ENCODE measurements at places on chromosomes 2 and 18.

DNA sequence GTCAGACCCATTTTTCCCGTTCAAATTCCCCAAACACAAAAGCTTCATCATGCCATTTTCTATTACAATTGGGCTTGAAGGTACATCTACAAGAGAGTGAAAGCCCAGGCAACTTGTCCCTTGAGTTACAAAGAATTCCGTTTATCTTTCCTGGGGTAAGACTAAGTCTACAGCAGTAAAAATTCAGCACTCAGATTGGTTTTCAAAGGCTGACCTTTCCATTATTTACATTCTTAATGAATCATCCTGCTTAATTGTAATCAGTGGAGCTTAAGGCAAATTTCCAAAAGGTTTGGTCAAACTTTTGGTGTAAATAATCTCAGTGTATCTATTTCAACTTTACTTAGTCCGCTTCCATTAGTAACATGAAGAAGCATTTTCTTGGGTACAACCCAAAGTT is 33.4 kb upstream of the ST3GAL5 start:
- no peak for DNase-seq

DNA sequence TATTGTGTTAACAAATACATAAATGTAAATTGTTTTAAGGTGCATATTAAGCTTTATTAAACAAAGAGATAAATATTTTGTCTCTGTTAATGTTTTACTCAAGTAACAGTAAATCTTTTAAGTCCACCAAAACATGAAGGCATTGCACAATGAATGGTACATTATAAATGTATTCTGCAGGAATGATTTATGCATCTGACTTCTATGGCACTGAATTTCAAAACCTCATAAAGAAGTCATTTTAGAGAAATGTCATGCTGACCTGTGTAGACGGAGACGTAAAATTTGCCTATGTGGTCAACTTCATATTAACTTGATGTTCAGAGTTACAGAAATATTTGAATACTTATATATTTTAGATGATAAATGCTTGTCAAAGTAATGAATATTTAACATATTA is 194.7 kb downstream of the BABAM2 start:
- DNase-seq, result no peak

DNA sequence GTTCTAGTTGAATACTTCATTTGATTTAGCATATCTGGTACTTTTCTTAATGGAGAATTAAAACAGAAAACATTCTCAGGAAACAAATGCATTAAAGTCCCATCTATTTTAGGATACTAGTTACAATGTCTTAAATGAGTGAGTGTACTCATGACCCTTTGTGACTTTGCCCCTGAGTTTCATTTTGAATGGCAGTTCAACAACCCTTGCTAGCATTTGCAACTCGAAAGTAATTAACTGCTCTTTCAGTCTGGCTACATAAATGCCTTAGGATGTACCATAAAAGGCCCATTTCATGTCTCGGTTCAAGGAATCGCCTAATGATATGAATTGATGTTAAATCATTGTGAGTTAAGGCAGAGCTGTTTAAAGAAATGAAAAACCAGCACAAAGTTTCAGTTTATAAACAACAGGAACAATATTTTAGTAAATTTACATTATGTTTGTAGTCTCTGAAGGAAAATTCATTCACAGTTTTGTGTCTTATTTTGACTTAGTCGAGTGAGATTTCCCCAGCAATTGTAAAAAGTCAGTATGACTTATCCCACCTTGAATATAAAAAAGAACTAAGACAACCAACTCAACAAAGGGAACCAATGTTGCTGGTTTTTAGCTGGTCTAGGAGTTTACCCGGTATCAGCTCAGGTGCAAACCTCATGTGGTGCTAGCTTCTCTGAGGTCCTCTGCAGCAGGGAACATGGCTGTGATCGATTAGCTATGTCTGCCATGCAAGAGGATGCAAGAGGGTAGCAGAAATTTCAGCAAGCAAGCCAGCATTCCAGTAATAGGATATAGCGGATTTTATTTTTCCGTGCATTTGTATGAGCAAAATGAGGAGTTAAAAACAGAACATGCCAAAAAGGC is 386.2 kb downstream of the PTPRM start:
- no peak for DNase-seq

DNA sequence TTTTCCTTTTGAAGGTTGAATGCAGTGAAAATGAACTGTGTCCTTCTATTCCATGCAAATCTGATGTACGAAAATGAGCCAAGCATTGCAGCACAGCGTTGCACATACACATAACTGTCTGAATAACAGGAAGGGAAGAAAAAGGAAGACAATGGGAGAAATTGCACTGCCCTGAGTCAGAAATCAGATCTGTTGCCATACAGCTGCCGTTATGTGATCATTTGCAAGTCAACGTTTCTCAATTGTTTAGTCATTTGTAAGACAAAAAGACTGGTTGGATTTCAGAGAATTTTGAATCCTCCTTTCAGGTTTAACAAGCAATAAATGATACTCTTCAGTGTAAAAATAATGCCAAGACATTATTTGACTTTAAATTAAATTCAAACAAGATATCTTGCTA is 284.1 kb downstream of the DSEL start:
- no peak for DNase-seq

- no peak for DNase-seq
Observed at GRCh38 chr18:3046216-3046808, 33.4 kb upstream of the LPIN2 start.

DNA sequence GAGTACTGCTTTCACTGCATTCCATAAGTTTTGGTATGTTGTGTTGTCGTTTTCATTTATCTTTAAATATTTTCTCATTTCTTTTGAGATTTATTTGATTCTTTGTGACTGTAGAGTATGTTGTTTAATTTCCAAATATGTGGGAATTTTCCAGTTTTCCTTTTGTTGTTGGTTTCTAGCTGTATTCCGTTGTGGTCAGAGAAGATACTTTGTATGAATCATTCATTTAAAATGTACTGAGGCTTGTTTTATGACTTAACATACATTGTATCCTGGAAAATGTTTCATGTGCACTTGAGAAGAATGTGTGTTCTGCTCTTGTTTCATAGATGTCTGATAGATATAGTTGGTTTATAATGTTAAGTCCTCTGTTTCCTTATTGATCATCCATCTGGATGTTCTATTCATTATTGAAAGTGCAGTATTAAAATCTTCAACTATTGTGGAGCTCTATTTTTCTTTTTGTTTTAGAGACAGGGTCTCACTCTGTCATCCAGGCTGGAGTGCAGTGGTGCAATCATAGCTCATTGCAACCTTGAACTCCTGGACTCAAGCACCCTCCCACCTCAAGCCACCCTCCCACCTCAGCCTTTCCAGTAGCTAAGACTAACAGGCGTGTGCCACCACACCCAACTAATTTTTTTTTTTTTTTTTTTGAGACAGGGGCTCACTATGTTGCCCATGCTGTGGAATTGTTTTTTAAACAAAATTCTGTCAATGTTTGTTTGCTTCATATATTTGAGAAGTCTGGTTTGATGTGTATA is 96.8 kb downstream of the TAF4B start:
- DNase-seq, result no peak

- no peak for DNase-seq
Observed at GRCh38 chr2:43455731-43456642, 139.9 kb downstream of the THADA start.

- DNase-seq, result peak; percentile 54
Observed at GRCh38 chr2:108403494-108403893, 25.7 kb downstream of the SULT1C4 start.

DNA sequence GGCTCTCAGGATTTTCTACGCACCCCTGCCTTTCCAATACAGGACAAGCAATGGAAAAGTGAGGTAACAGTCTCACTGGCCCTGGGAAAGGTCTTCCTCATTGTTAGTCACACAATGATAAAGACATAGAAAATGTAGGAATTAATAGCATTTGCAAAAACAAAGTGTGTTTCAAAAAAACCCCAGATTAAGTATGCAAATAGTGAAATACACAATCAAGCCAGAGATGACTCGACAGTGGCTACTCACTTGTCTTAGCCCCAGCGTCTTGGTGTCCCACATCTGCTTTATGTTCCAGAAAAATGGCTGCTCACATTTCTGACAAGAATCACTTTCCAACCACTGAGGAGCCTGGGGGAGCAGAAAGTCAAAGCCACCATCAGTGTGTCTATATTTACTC is 47.0 kb upstream of the AP1S3 start:
- DNase-seq, result no peak

DNA sequence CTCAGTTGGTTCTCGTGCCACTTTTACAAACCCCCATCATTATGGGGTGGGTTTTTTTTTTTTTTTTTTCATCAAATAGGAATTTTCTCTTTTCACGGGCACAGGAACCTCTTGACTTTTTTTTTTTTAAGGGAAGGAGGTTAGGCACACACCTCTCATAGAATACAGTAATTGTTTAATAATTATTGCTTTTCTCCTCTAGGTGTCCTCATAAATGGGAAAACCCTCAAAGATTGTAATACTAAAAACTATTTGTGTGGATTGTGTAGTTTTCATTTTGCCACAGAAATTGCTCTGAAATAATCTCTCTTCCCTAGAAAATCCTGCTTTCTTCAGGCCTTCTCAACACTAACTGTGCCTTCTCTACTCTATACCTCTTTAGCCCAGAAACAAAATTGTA is 147.3 kb downstream of the GREB1L start:
- no peak for DNase-seq

DNA sequence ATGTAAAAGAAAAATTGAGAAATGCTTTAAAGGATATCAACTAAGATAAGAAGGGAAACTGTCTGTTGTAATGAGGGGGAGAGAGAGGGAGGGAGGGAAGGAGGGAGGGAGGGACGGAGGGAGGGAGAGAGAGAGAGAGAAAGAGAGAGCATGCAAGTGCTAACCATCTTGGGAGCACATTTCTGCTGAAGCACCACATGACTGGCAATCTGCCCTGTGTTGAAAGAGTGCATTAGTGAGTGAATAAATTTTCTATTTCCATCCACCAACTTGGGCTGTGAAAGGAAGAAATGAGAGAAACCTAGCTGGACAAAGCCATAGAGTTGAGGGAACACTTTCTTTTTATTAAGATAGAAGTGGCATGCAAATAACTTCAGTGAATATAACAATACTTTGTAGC is 110.7 kb downstream of the TMX3 start:
- no peak for DNase-seq

- DNase-seq, result no peak
Observed at GRCh38 chr2:204892506-204893255, 347.4 kb downstream of the PARD3B start.

DNA sequence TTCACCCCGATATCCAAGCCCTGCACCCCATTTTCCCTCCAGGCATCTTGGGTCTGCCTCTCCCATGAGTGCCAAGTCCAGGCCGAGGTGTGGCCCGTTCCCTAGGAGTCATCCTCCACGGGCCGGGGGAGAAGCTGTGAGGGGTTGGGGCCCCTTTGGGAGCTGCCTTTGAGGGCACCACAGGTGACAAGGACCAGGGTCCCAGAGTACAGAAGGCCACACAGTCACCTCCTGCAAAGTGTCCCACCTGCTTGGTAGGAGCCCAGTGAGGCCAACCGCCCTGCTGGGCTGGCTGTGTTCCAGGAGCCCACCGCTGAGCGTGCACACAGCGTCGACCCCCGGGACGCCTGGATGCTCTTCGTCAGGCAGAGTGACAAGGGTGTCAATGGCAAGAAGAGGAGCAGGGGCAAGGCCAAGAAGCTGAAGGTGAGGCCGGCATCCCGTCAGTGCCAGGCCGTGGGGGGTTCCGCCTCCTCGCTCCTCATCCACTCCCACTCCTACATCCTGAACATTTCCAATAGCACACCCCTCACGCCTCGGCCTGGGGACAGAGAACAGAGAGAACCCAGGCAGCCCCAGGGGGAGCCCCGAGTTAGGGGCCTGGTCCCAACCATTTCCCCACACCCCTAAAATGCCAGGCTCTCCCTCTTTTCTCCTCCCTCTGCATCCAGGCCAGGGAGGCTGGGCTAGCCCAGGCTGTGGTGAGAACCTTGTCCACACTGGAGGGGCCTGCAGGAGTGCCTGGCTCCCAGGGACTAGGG is 2.7 kb downstream of the ERFE start:
- no peak for DNase-seq

DNA sequence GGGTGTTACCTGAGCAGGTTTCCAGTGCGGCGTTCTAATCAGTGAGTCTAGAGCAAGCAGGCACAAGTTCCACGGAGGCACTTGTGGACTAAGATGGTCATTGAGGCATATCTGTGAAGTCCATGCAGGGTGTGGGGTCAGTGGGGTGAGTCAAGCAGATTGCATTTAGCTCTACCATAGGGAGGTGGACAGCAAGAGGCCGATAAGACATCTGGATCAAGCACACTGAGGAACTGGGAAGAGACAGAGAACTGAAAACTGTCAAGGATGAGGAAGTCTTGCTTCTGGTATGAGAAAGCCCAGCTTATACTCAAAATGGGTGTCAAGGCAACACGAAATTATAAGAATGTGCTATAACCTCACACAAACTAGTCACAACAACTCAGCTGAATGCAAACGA is 61.2 kb upstream of the SLC39A10 start:
- no peak for DNase-seq

GRCh38 chr2:74821177-74822126 is 12.5 kb upstream of the HK2 start:
- no peak for DNase-seq

DNA sequence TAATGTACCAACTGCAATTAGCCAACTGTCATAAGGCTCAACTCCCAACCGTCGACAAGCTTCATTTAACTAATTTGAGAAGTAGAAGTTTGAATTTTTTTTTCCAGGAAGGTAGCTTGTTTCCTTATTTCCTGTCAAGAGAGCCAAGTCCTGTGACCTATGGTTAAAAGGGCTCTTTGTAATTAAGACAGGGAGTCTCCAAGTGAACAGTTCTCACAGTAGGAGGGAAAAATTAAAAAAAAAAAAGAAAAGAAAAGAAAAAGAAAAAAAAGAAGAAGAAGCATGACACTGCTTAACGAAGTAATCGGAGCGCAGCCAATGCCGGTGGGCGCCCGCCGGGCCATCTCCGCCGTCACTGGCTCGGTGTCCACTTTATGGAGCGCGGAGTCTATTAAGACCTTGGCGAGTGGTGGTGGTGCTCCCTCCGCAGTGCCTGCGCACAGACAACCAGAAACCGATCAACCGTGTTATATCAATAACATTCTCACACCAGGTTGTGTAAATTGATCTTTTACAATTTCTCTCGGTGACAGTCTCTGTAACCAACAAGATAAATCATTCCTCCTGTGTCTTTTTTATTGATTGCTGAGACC is 197.2 kb upstream of the POU3F3 start:
- no peak for DNase-seq

DNA sequence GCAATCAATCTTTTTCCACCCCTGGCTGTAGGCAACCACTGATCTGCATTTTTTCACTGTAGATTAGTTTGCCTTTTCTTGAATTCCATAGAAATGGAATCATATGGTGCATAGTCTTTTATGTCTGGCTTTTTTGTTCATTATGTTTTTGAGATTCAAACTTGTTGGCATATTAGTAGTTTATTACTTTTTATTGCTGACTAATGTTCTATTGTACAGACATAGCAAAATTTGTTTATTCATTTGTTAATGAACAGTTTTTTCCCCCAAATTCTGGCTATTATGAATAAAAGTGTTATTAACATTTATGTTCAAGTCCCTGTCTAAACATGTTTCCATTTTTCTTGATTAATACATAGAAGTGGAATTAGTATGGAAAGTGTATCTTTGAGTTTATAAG is 21.4 kb upstream of the WDSUB1 start:
- DNase-seq, result no peak

GRCh38 chr2:156189143-156189542 is 143.4 kb downstream of the NR4A2 start:
- no peak for DNase-seq

- DNase-seq, result no peak
Observed at GRCh38 chr2:241039416-241039815, 41.0 kb downstream of the SNED1 start.

- DNase-seq, result no peak
Observed at GRCh38 chr2:200703127-200703925, 108.4 kb upstream of the BZW1 start.

GRCh38 chr2:75251896-75252295 is 52.6 kb upstream of the TACR1 start:
- no peak for DNase-seq

Measured in ecto neural progenitor cell (in vitro differentiated cells).